Islet precursor cell (in vitro differentiated cells): ENCODE measurements at places on chromosomes 13 and 19.

GRCh38 chr19:29878973-29879654, 62.9 kb upstream of the URI1 start:
- DNase-seq = peak; percentile 68

DNA sequence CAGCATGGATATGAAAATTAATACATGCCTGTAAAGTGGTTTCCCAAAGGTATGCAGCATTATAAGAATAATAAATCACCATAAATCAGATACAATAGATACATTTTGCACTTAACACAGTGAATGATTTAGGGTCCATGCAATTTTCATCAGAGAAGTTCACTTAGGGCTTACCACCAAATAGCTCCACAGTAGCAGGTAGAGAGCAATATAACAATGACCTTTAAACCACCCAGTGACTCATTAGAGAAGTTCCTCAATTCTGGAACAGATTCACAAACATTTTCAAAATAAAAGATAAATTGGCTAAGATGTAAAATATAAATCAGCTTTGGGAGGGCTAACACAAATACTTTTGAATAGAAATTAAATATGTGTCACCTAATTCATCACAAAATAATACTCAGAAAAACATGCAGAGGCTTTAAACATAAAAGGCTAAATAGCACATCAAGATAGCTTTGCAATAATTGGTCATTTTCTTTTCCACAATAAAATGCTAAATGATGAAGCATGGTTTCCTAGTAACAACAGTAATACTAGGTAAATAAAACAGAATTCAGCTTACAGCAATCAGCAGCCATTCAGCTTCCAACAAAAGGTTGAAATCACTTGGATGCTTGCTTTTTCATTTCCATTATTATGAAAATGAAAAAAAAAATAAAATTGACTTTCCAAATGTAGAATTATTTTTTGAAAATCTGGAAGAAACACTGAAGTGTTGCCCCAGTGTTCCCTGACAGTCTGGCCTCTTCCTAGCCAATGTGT, 84.3 kb upstream of the NBEA start:
- no peak for DNase-seq

GRCh38 chr13:63942372-63942771, 2526.7 kb upstream of the PCDH20 start:
- DNase-seq = no peak

GRCh38 chr19:46299695-46300094, 2.9 kb downstream of the HIF3A start:
- DNase-seq = no peak

DNA sequence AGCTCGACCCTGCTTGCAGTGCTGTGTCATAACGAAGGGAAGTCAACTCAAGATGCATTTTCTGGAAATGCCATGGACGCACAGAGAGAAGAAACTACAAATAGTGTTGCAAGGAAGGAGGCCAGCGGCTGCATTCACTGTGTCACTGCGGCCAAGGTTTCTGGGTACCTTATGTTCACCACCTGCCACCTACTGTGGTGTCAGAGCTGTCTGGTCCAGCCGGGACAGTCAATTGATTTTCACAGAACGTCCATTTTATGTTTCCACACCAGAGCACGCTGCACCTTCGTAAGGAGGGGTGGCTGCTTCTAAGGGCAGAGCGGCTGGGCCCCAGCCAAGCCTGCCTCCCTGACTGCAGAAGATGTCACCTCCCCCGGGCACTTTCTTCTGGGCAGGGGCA, 17.7 kb downstream of the TSHZ3 start:
- no peak for DNase-seq

GRCh38 chr13:33875618-33876401, 57.9 kb downstream of the RFC3 start:
- no peak for DNase-seq

DNA sequence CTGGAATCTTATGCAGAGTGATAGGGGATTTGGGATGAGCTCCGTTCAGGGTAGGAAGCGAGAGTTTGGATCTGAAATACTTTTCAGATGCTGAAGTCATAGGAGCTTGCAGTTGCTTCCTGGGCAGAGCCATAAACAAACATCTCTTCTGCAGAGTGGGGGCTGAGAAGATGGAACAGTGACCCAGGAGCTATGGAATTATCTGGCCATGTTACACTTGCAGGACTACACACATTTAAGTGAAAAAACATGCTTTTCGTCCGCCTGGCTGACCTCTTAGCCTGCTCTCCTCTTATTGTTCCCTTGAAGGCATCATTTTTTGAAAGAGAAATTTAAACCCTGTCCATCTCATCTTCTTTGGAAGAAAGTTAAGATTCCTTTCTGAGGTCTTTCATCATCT, 40.7 kb downstream of the PSG11 start:
- no peak for DNase-seq

DNA sequence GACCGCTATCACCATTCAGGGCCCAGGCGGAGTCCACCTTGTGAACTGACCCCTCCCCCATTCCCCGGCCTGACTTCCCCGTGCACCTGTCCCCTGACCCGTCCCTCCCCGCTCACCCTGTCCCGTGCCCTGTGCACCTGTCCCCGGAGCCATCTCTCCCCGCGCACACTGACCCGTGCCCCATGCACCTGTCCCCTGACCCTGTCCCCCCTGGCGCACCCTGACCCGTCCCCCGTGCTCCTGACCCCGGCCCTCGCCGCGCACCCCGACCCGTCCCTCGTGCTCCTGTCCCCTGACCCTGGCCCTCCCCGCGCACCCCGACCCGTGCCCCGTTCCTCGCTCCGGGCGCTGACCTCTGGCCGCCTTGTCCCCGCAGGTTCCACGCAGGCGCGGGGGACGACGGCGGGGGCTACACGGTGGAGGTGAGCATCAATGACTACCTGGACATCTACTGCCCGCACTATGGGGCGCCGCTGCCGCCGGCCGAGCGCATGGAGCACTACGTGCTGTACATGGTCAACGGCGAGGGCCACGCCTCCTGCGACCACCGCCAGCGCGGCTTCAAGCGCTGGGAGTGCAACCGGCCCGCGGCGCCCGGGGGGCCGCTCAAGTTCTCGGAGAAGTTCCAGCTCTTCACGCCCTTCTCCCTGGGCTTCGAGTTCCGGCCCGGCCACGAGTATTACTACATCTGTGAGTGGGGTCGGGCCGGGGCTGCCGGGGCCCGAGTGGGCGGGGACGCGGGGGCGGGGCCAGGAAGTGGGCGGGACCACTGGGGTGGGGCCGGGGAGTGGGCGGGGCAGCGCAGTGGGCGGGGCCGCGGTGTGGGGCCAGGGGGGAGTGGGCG, 9.7 kb downstream of the EFNA2 start:
- DNase-seq = no peak

- DNase-seq = peak; percentile 72
Observed at GRCh38 chr13:32911506-32911905, 104.7 kb upstream of the KL start.

DNA sequence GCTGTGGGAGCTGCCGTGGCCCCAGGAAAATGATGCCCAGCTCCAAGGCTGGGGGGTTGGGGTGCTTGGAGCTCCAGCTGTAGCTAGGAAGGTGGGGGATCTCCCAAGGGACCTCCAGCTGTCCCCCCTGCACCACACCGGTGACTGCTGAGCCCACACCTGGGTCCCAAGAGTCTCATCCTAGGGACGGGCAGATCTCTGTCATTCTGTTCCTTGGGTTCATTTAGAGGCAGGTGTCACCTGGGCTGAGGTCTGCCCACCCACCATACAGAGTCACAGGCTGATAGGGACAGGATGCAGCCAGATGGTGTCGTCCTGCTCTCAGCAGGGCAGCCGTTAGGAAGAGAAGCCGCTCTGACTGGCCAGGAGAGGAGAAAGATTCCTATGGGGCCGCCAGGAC, 5.3 kb downstream of the F2RL3 start:
- DNase-seq = no peak

GRCh38 chr19:1584500-1585242, 8.0 kb downstream of the MBD3 start:
- no peak for DNase-seq

DNA sequence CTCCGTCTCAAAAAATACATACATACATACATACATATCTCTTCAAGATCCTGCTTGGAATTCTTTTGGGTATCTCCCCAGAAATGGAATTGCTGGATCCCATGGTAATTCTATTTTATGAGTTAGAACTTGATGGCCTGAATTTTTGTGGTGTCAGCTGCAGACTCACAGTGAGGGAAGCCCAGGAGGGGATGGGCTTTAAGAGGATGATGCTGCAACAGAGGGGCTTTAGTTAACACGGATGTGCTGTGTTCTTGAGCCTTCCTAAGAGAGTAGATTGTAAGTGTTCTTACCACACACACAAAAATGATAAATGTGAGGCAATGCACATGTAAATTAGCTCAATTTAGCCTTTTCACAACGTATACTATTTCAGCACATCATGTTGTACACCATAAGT, 31.8 kb downstream of the CACNG6 start:
- no peak for DNase-seq

DNA sequence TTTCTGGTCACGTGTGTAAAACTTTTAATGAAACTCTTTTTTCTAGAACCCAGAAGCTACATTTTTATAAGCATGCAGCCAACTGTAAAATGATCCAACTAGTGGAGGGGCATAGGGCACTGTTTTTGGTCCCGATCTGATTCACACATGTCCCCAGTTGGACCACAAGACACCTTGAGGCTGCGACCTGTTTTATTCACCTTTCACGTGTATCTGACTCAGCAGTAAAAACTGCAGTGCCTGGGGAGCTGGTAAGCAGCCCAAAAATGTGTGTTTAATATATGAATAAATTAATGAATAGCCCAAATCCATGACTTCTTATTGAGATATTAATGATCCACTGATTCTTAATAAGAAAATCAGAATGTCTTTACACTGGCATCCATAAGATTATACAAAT, 140.4 kb downstream of the COL4A1 start:
- DNase-seq = no peak

GRCh38 chr13:73467125-73467524, 408.3 kb downstream of the KLF5 start:
- DNase-seq = no peak

GRCh38 chr19:35833972-35834371, 18.3 kb downstream of the NPHS1 start:
- no peak for DNase-seq

GRCh38 chr13:50334115-50334778, 319.0 kb downstream of the KCNRG start:
- no peak for DNase-seq

DNA sequence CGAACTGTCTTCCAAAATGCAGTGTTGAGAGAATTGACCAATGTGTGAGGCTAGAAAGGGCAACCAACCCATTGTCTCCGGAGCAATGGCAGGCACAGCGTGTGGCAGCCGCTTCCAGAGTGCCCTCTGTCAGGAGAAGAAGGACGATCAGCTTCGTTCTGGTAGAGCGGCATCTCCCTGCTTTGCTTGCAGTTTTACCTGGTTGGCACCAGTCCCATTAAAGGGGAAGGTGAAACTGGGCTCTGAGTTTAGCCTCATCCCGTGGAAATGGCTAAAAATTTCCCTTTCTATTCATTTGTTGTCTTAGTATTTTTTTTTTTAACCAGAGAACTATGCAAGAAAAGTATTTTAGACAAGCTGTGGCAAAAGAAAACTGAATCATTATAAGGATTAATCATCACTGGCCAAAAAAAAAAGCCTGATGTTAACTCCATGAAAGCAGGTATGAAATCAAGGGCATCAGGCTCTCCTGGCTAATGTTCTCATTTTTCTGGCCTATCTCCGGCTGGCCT, 81.5 kb upstream of the SLC7A1 start:
- DNase-seq = no peak

- DNase-seq = no peak
Observed at GRCh38 chr13:40982772-40983171, 36.3 kb downstream of the ELF1 start.

DNA sequence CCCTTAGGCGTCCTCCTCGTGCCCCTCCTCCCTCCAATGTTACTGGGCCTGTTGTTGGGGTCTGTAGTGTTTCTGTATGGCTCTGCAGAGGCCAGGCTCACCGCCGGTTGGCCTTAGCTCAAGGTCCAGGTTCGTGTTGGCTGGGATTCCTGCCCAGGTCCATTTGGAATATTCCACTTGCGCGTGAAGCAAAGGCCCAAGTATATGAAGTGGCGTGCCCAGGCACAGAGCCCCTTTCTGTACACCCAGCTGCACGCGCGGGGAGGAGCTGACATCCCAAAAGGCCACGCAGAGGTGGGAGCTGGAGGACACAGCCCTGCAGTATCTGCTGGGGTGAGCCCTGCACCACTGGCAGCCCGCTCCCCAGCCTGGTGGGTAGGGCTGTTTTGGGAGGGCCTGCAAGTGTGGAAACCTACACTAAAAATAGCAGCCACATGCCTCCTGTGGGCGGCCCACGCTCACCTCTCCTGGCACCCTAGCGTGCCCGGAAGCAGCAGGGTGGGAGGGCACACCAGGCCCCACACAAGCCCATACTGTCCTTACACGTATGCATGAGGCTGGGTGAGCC, 30.2 kb downstream of the CRTC1 start:
- no peak for DNase-seq

- DNase-seq = no peak
Observed at GRCh38 chr19:43760941-43761340, 6.2 kb upstream of the SMG9 start.

GRCh38 chr13:52033039-52033438, 8.5 kb downstream of the UTP14C start:
- DNase-seq = no peak

- DNase-seq = no peak
Observed at GRCh38 chr13:110258876-110259631, 47.9 kb downstream of the COL4A1 start.

DNA sequence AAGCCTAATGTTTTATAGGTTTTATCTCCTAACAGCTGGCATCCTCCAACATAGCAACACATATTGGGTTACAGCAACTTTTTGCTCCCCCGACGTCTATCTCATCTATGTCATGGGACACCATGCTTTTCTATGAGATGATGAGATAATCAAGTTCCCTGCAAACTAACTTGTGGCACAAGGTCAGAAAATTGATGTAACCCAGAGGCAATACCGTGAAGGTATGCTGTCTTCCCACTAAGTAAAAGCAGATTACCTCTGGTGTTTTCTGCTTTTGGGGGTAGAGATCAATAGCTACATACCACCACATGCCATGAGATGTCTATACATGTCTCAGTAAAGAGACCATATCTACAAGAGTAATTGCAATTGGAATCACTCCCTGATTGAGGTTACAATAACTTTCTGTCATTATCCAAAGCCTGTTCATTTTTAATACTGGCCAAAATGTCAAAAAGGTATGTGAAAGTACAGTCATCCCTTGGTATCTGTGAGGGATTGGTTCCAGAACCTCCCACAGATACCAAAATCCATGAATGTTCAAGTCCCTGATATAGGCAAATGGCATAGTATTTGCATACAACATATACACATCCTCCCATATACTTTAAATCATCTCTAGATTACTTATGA, 131.3 kb downstream of the CYSLTR2 start:
- DNase-seq = no peak
